Smooth muscle cell of the pulmonary artery (primary cell): ENCODE measurements at places on chromosomes 7 and 10. TPM values are rescaled to one million over a fixed set of nuclear protein-coding genes. Genes with fewer than 3 reads are reported as not detected.

The NUTM2A gene
- total RNA-seq, result 0.46 and 0.56 TPM in 2 replicates

The NANOS1 gene
- 0.99 and 1.5 TPM in 2 replicates for total RNA-seq

The TRPV5 gene
- not detected in 2 replicates for total RNA-seq

The IDI2 gene
- total RNA-seq, result not detected in 2 replicates

The NEUROG3 gene
- total RNA-seq, result not detected in 2 replicates

The NPTX2 gene
- 3.3 and 5.1 TPM in 2 replicates for total RNA-seq

The CCDC146 gene
- 1.2 and 1.9 TPM in 2 replicates for total RNA-seq

The FAM180A gene
- total RNA-seq, result 51.3 and 119 TPM in 2 replicates

The CUZD1 gene
- total RNA-seq, result 0.30 and 0.52 TPM in 2 replicates

The PLXDC2 gene
- total RNA-seq, result 12.7 and 22.9 TPM in 2 replicates

The LOXL4 gene
- total RNA-seq, result 28.7 and 138 TPM in 2 replicates

The UNC5B gene
- total RNA-seq, result 38.6 and 84.2 TPM in 2 replicates

The ALKBH4 gene
- 10.1 and 10.6 TPM in 2 replicates for total RNA-seq

The PKD1L1 gene
- 0.07 TPM in 2 replicates for total RNA-seq

The ASB4 gene
- not detected in 2 replicates for total RNA-seq

The CUBN gene
- total RNA-seq, result 1.3 and 3.4 TPM in 2 replicates

The AQP1 gene
- total RNA-seq, result 71.5 and 335 TPM in 2 replicates

The CALHM2 gene
- total RNA-seq, result 22.6 and 39.7 TPM in 2 replicates

The OR2A5 gene
- not detected in 2 replicates for total RNA-seq

The EN2 gene
- total RNA-seq, result not detected in 2 replicates

The KIAA1549 gene
- 0.85 and 1.6 TPM in 2 replicates for total RNA-seq

The COL17A1 gene
- total RNA-seq, result 0.20 and 1.1 TPM in 2 replicates

The PPA1 gene
- 143 TPM in 2 replicates for total RNA-seq

The CPA2 gene
- not detected in 2 replicates for total RNA-seq

The CCDC172 gene
- not detected in 2 replicates for total RNA-seq

The ASAH2B gene
- 2.2 and 2.3 TPM in 2 replicates for total RNA-seq

The CYP3A4 gene
- total RNA-seq, result not detected in 2 replicates

The CXCL12 gene
- total RNA-seq, result 101 and 348 TPM in 2 replicates

The MYO1G gene
- 0.07 TPM in 2 replicates for total RNA-seq

The NPC1L1 gene
- total RNA-seq, result 0.07 and 0.13 TPM in 2 replicates

The ADRA2A gene
- total RNA-seq, result 0.20 and 2.0 TPM in 2 replicates

The GJD4 gene
- 0.10 TPM in 1 of 2 replicates, not detected in the other for total RNA-seq

The MKX gene
- 0.13 TPM in 1 of 2 replicates, not detected in the other for total RNA-seq

The ELAPOR2 gene
- 2.3 and 16.2 TPM in 2 replicates for total RNA-seq

The LBX1 gene
- total RNA-seq, result not detected in 2 replicates

The CLCN1 gene
- 0.07 TPM in 1 of 2 replicates, not detected in the other for total RNA-seq

The ZNF746 gene
- 15.4 and 19.5 TPM in 2 replicates for total RNA-seq

The SPDYE6 gene
- total RNA-seq, result not detected in 2 replicates

The IFIT1B gene
- total RNA-seq, result 0.03 TPM in 1 of 2 replicates, not detected in the other

The KIF11 gene
- 3.0 and 8.7 TPM in 2 replicates for total RNA-seq

The AGAP5 gene
- total RNA-seq, result 4.0 and 4.8 TPM in 2 replicates

The LIPF gene
- not detected in 2 replicates for total RNA-seq

The ENTPD7 gene
- 25.9 and 49.5 TPM in 2 replicates for total RNA-seq

The PARD3 gene
- total RNA-seq, result 51.8 and 54.5 TPM in 2 replicates
